Immature natural killer cell (primary cell): ENCODE measurements at places on chromosomes 3 and 15. TPM values are rescaled to one million over a fixed set of nuclear protein-coding genes. Genes with fewer than 3 reads are reported as not detected.

Gene ATP13A5
- polyA plus RNA-seq: not detected

Gene UACA
- polyA plus RNA-seq: not detected

Gene PPP2R3A
- 0.24 TPM for polyA plus RNA-seq

Gene SRGAP3
- 0.29 TPM for polyA plus RNA-seq

Gene P3H2
- polyA plus RNA-seq: not detected
